Body of pancreas (tissue), 4 donors: ENCODE measurements at places on chromosomes 16 and 17.

- no peak for DNase-seq
- no peaks in the 10 kb centered on the region for H3K27me3 ChIP-seq
- peak overlapping the region; percentile 20 for H3K27ac ChIP-seq
- no peaks in the 10 kb centered on the region for H3K36me3 ChIP-seq
Observed at GRCh38 chr16:19382084-19382801, 35.4 kb upstream of the TMC5 start.

DNA sequence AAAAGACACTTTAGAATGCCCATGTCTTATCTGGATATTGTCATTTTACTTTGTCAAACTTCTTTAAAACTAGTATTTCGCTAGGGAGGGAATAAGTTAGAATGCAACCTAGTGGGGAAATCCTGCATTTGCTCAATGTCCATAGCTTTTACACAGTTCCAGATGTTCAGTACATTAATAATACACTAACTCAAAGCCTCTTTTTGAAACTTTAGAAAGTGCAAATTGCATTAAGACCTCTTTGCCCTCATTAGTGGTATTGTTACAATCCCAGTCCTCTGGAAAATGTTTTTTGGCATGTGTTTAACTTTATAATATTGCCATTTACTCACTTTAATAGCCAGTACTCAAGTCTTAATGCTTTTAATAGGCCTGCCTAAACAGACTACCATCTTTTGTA is 106.8 kb downstream of the BRIP1 start:
- H3K27ac ChIP-seq: no peak overlapping the region
- no peaks in the 10 kb centered on the region for H3K36me3 ChIP-seq
- DNase-seq: no peak
- no peak overlapping the region for H3K4me3 ChIP-seq
- H3K27me3 ChIP-seq: no peaks in the 10 kb centered on the region

DNA sequence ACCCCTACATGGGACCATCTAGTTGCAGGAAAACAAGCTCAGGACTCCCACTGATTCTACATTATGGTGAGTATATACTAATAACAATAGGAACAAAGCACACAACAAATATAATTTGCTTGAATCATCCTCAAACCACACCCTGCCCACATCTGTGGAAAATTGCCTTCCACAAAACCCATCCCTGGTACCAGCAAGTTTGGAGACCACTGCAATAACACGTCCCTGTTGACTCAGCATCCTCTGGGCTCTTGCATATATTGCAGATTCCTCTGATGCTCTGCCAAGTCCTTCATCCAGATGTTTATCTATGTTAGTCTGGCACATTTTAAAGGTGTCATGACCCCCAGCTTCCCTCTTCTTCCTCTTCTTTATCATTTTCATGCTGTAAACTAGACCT is 138.4 kb downstream of the PCTP start:
- H3K4me3 ChIP-seq: no peak overlapping the region
- H3K27ac ChIP-seq: no peak overlapping the region
- H3K27me3 ChIP-seq: no peaks in the 10 kb centered on the region

GRCh38 chr16:17439580-17439979 is 31.2 kb downstream of the XYLT1 start:
- H3K36me3 ChIP-seq: no peaks in the 10 kb centered on the region
- no peaks in the 10 kb centered on the region for H3K27me3 ChIP-seq
- no peaks in the 10 kb centered on the region for H3K4me1 ChIP-seq

GRCh38 chr16:1283996-1284616 is 25.3 kb upstream of the UBE2I start:
- no peak overlapping the region for H3K4me3 ChIP-seq
- H3K27ac ChIP-seq: no peak overlapping the region
- H3K27me3 ChIP-seq: no peaks in the 10 kb centered on the region
- no peaks in the 10 kb centered on the region for H3K36me3 ChIP-seq
- H3K4me1 ChIP-seq: peaks cover 3% of the 10 kb centered on the region
